ENCODE measurements at places on chromosomes 5 and 9.

- no peak for DNase-seq
Observed at GRCh38 chr9:69004836-69005235, 9.1 kb downstream of the PRKACG start.

GRCh38 chr9:137023157-137023556 lies 4.9 kb downstream of the ABCA2 start:
- no peak for DNase-seq

DNA sequence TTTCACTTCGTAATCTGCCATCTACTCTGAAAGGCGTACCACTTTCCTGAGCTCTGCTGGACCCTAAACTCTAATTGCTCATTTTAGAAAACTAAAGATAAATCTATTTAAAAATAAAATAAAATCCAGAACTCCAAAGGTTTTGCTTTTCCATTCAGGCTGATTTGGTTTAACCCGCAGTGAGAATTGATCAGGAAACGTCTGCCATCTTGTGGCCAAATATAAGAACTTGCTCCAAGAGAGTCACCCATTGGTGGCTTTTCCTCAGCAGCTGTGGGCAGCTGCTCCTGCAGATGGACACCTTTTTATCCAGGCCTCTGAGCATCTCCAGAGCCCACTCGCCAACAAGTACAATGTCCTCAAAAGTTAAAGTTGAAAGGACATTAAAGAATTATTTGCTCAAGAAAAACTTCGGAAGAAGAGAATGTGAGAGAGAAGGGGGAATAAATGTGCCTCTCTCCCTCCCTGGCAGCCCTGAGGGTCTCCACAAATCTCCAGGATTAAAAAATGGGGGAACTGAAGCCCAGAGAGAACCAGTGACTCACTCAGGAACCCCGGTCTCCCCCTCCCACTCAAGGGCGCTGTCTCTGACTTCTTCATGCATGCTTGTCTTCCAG lies 4.1 kb downstream of the SAXO1 start:
- no peak for DNase-seq

DNA sequence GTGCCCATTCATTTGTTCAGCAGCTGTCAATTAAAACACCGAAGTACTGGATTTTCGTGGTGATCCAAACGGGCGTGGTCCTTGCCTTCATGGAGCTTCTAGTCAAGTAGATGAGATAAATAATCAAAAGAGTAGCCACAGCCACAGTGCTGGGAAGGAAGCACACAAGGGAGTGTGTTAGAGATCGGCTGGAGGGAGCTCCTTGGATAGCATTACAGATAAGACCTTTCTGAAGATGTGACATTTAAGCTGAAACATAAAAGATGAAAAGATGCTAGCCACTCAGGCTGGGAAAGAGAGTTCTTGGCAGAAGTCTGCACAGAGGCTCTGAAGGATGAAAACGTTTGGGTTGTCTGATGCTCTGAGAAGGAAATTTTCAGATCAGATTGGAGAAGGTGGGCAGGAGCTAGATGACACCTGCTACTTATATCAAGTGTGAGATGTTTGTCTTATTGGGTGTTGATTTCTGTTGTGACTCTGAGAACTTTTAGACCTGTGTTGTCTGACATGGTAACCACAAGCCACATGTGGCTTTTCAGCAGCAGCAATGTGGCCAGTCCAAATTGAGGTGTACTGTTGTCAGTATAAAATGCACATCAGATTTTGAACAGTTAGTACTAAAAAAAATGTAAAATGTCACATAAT lies 123.9 kb downstream of the TLE4 start:
- DNase-seq: no peak

DNA sequence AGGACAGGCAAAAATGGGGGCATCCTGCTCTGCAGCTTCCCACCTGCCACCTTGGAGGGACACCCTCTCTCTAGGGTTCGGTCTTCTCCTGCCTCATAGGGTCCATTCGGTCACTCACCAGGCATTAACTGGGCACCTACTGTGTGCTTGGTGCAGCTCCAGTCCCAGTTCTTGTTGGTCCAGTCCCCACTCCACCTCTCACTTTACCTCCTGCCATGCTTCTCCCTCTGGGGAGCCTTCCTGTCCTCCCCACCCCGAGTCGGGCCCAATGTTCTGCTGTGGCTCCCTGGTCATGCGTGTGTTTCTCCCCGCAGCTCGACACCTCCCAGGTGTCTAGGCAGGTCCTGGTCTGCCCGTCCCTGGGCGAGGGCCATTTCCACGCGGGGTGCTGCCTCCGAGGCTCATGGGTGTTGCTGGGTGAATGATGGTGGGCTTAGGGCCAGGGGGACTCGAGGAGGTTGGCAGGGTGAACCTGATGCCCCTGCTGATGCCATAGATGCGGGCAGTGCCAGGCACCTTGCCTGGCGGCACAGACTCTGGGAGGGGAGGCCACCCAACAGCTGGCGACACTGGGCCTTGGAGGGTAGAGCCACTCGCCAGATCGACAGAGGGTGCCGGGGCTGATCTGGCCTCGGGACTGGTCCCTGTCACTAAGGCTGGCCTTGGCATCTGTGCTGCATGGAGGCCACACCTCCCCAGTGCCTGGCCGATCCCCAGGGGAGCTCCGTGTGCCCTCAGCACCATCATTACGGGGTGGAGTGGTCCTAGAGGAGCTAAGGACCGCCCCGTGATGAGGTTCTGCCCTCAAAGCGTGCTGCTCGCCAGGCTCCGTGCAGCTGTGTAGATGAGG lies 66.0 kb upstream of the RNU6ATAC start:
- no peak for DNase-seq

DNA sequence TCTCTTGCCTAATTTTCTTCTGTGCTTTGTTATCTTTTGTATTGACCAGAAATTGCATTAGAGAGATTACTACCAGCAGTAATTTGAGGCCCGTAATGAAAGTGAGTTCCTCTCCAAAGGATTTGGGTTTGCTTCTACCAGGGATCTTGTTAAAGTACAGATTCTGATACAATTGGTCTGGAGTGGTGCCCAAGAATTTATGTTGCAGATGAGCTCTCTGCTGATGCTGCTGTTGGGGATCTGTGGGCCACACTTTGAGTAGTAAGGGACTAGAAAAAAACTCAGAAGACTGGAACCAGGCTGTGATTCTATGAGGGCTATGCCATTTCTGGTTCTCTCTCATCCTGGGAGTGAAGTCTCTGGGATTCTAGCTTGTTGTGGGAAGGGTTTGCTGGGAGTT lies 192.2 kb downstream of the SEC61B start:
- no peak for DNase-seq

GRCh38 chr9:136292026-136292538 lies 11.8 kb downstream of the CCDC187 start:
- DNase-seq: no peak

GRCh38 chr9:134319306-134320125 lies 6.7 kb upstream of the RXRA start:
- DNase-seq: no peak

GRCh38 chr9:122058051-122058450 lies 35.1 kb downstream of the TTLL11 start:
- DNase-seq: no peak

GRCh38 chr5:76610196-76610595 lies 13.0 kb downstream of the F2RL2 start:
- DNase-seq: no peak

GRCh38 chr5:169656125-169656901 lies 19.2 kb downstream of the DOCK2 start:
- DNase-seq: no peak
